ENCODE measurements at places on chromosomes 7 and 10.

- DNase-seq, result no peak
Observed at GRCh38 chr7:12174931-12175330, 36.2 kb upstream of the TMEM106B start.

DNA sequence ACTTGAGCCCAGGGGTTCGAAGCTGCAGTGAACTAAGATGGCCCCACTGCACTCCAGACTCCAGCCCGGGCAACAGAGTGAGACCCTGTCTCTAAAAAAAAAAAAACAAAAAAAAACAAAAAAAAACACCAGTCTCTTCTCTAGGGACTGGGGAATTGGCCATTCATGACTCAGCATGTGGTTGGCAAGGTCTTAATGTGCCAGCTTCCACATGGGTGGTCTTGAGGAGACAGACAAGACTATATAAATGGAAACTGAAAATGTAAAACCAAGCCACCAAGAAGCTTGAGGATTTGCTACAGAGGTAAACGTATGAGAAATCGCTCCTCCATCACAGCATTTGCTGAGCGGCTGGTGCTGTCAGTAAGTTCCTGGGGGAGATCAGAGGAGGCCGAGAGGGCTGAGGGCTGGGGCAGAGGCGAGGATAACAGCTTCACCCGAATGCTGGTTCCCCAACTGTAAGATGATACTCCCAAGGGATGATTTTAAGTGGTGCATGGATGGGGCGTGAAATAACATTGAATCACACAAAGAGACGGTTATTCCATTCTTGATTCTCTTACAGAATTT, 128.7 kb downstream of the C10orf105 start:
- no peak for DNase-seq

DNA sequence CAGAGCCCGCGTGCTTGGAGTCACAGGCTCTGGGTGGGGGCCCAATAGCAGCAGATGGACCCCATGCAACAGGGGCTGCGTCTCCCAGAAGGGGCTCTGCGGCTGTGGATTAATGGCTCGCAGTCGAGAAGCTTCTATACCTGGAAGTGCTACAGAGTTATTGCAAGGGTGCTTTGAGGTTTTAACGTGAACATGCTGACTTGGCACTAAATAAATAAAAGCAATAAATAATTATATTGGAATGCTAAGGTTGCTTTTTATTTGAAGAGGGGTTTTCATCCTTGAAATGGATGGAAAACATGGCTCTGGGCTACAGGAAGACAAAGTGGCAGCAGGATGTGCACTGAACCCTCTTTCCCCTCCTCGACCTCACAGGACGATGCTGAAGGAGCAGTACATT, 122.4 kb downstream of the PAXIP1 start:
- no peak for DNase-seq

DNA sequence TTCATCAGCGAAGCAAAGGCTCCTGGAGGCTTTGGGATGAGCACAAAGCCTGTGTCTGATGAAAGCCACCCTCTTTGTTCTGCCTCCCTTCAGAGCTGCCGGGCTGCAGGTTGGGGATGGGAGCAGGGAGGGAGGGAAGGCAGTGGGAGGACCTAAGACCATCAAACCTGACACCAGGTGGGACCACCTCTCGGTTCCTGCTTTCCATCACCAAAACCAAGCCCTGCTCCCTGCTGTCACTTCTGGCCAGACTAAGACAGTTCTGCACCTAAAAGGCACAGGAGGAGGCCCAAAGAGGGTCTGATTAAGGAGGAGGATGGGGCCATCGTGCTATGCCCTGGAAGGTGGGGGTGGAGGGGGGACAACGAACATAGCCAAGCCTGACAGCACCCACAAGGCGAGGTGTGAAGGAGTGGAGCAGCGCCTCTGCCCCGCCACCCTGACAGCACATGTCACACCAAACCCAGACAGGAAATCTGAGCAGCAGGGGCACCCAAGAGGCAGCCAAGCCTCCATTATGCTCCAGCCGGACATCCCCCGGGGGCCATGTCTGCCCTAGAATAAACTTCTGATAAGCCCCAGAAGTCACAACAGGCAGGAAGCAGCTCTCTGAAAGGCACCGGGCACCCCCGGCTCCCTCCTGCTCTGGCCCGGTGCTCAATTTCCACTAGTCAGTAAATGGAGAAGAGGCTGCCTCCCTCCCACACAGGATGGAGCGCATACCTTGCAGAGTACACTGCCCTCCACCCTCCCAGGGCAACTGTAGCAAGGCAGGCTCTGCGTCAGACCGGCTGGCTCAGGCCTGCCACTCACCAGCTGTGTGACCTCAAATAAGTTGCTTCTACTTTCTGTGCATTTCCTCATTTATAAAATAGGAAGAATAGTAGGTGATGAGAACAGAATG, 48.9 kb downstream of the DLG5 start:
- no peak for DNase-seq

GRCh38 chr7:12067156-12067831, 143.8 kb upstream of the TMEM106B start:
- DNase-seq, result peak; percentile 2

GRCh38 chr7:128361411-128362379, at the start of gene PRRT4:
PRRT4 (minus strand) TSS chr7:128361690.
- no peak for DNase-seq

DNA sequence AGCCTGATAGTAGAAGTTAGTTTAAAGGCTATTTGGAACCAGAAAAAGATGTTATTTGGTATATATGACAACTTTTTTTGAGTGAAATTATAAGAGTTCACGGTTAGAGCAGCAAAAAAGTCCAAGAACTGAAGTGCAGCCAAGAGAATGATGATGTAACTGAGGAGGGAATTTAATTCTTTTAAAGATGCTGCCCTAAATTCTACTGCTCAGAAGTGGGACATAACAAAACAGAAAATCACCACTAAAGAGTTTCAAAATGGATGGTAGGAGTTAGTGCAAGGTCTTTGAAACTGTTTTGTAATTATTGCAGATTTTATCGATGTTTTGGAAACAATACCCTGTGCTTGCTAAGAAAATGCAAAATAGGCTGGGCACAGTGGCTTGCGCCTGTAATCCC, 6.5 kb downstream of the SAMD8 start:
- DNase-seq, result no peak

GRCh38 chr10:5977471-5978229, at the start of gene IL15RA:
IL15RA (minus strand) TSS chr10:5977543; CDS start chr10:5977492, 51 bp downstream.
- no peak for DNase-seq

DNA sequence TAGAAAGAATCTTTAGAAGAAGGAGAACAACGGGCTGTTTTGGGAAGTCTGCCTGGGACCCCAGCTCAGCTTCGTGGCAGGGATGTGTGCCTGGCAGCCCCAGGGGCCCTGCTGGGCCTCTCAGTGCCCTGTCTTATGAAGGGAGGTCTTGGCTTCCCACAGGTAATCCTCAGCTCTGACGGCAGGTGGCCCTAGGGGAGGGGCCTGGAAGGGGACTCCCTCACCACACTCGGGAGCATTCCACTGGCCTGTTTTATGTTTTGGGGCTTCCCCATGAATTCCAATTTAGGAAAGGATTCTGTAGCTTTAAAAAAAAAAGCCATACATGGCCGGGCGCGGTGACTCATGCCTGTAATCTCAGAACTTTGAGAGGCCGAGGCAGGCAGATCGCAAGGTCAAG, 3.0 kb upstream of the DMBT1 start:
- DNase-seq, result no peak

- DNase-seq, result no peak
Observed at GRCh38 chr7:138890499-138891445, 90.4 kb downstream of the KIAA1549 start.

- no peak for DNase-seq
Observed at GRCh38 chr7:55129541-55130394, 111.0 kb downstream of the EGFR start.

- DNase-seq, result no peak
Observed at GRCh38 chr10:129962031-129962871, 1.8 kb downstream of the EBF3 start.

- no peak for DNase-seq
Observed at GRCh38 chr7:90982228-90982627, 282.0 kb upstream of the FZD1 start.

Measured in HS-27A (cell line).